ENCODE measurements at places on chromosomes 5 and 9. TPM values are rescaled to one million over a fixed set of nuclear protein-coding genes. Genes with fewer than 3 reads are reported as not detected.
A peak's percentile ranks its signal among the peaks of the same experiment; 100 is the strongest.

DNA sequence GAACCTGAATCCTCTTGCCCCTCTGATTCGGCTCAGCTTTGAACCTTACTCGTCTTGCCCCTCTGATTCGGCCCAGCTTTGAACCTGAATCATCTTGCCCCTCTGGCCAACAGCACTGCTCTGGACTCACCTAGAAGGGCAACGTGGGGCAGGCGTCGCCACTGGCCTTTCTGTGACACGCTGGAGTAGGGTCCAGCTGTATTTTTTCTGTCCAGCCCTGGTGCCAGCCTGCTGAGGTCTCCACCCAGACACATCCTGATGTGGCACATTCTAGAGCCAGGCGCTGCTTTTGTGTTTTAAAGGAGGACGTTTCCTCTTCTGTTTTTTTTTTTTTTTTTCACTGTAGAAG is 15.2 kb upstream of the CPEB4 start:
- no peak for DNase-seq

GRCh38 chr9:114092336-114092735 is 6.8 kb downstream of the KIF12 start:
- DNase-seq: no peak

DNA sequence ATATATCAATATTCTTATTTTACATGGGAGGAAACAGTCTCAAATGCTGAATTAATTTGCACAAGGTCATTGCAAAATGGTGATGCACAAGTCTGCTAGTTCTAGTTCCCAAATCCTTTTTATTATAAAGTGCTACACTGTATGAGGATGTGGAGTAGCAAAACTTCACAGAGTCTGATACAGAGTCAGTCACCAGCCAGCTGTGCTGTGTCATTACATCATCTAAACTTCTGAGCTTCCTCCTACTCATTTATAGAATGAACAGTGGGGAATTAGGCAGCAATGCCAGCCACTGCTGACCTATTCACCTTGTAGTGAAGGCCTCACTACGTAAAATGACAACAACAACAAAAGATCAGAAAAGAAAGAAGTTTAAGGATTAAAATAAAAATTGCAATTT is 357.8 kb downstream of the TMEM167A start:
- DNase-seq: no peak

GRCh38 chr9:123454361-123454760 is 98.4 kb downstream of the CRB2 start:
- no peak for DNase-seq

DNA sequence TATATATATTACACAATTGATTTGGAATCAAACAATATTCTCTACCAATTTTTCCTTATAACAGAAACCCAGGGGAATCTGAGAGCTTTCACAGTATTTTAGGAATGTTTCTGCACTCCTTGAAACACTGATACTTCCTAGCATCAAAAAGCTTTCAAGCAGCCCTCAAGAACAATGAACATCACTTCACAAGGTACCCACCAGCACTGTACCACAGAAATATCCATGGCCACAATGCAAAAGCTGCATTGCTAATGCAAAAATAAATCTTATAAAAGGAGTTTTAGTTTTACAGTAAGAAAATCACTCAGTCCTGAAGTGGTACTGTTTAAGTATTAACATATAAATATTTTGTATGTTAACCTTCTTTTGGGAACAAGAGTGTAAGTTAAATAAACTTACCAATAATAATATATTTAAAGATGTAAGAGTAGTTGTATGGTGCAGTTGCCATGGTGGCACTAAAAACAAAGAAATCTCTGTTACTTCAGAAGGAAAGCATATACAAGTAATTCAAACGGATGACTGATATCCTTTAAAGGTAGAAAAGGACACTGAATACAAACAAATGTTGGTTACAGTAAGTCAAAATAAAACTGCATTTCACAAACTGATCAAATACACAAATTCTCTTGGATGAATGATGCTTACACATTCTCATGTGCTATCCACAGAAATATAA is 8.6 kb downstream of the RAB14 start:
- DNase-seq: no peak

- DNase-seq: peak; percentile 37
These were observed 61.3 kb downstream of the AMBP start for GRCh38 chr9:114016629-114017423.

GRCh38 chr5:60727033-60727679 is 27.2 kb upstream of the DEPDC1B start:
- DNase-seq: no peak

DNA sequence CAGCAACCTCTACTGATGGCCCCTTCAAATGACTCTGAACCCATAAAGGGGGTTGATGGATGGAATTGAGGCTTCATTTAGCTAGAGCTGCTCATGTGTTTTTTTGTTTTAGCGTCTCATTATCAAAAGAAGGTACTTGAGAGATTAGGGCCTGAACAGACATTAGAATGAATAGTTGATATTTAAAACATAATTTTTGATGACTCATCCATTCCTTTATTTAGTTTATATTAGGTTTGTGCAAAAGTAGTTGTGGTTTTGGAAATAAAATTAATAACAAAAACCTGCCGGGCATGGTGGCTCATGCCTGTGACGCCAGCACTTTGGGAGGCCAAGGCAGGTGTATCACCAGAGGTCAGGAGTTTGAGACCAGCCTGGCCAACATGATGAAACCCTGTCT is 485.9 kb downstream of the PSAT1 start:
- no peak for DNase-seq

DNA sequence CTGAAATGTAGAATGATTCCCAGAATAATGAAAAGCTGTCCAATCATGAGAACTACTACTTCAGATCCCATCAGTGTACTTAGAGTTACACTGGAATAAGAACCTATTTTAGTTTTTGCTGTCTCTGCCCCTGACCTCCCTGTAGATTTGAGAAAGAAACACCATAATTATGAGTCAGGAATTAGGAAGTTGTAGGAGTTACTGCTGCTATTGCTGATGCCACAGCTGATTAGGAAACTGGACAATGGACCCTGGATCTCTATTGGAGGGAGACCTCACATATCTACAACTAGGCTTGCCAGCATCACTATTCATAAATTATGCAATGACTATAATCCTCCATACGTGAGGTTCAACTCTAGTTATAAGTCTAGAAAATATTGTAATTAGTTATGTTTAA is 48.8 kb upstream of the EDIL3 start:
- DNase-seq: no peak

DNA sequence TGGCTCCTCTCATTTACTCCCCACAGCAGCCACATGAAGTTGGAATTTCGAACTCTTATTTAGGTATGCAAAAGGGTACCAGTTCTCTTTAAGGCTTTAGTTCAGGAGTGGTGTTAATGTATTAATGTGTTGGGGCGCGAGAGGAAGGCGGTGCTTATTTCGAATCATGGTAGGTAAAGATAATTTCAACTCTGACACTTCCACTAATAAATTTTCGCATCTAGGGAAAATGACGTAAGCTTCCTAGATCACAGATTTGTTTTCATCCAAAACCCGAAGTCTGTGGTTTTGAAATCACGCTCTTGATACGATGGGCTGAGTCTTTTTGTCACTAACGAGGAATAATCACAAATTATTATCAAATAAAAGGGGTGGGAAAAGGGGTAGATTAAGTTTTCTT is 681 bp downstream of the PPWD1 start:
- no peak for DNase-seq

Gene SOX30
- total RNA-seq: not detected

Gene TRIM7
- total RNA-seq: 5.2 TPM

Gene LRRC19
- not detected for total RNA-seq

Gene MZB1
- total RNA-seq: 35.4 TPM

Gene GPR151
- total RNA-seq: not detected

Gene VAV2
- total RNA-seq: 8.8 TPM

Data from breast epithelium (tissue), 4 donors.